Right cardiac atrium (tissue), 5 donors: ENCODE measurements at places on chromosomes 1 and 21. TPM values are rescaled to one million over a fixed set of nuclear protein-coding genes. Genes with fewer than 3 reads are reported as not detected.

GRCh38 chr1:47962750-47963492 lies 34.3 kb downstream of the TRABD2B start:
- no peak for DNase-seq

DNA sequence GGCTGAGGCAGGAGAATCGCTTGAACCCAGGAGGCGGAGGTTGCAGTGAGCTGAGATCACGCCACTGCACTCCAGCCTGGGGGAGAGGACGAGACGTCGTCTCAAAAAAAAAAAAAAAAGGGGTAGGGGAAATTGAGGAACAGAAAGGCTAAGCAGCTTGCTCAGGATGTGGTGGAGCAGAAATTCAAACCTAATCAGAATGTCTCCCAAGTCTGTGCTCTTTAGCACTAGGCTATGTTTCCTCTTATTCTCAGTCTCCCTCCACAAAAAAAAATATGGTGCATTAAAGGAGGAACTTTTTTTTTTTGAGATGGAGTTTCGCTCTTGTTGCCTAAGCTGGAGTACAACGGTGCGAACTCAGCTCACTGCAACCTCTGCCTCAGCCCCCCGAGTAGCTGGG lies 114.2 kb downstream of the SLC16A1 start:
- no peak for DNase-seq

RHBG gene
- total RNA-seq, result not detected

GRCh38 chr1:152110365-152110859 lies 4.8 kb downstream of the TCHH start:
- DNase-seq, result peak; percentile 56

DNA sequence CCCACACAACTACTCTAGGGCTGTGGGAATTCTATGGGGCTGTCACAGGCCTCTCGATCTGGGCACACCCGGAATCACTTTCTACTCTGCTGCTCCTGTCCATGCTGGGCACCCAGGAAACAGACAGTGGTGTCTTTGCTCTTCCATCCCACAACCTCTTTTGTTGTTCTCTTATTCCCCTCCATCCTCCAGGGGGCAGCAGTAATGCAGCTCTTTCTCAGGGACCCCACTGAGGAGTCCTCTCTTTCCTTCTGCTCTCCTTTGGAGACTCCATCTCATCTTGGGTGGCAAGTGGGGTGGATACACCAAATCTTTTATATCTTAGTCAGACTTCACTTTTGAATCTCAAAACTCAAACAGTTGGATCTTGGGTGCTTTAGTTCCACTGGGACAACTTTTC lies 206.3 kb downstream of the HS2ST1 start:
- DNase-seq, result no peak

DNA sequence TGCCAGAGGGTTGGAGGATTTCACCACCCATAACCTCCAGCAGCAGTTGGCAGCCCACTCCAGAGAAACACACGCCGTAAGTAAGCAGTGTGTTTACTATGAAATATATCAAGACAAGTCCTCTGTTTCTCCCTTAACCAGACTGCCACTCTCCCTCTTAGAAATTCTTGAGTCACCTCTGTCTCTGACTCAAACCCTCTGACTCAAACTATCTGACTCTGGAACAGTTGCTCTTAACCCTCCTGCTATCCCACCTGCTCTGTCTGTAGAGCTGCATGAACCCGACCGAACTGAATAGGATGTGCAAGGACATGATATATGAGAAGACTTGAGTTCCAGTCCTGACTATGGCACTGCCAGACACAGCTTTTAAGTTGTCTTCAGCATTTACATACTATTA lies 14.1 kb downstream of the INPP5B start:
- DNase-seq, result no peak

GRCh38 chr1:79603843-79604242 lies 597.3 kb upstream of the ADGRL4 start:
- no peak for DNase-seq

TGFBR3 gene
- total RNA-seq, result 36.4 TPM

DNA sequence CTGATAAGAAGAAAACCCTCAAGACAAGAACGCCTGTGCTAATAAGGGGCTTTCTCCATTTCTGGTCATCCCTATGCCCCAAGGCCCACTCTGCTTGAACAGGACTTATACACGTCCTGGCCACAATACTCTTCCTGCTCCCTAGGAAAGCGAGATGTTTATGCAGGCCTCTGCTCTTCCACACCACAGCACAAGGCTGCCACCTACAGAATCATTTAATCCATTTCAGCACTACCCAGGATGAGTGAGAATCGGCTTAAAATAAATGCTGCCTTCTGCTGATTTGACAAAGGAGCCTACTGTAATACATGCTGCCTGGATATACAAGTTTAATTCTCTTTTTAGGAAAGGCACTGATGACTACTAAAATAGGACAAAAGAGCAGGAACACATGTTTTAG lies 29.4 kb downstream of the FRRS1 start:
- DNase-seq, result no peak

- no peak for DNase-seq
Observed at GRCh38 chr1:60130703-60131102, 57.1 kb upstream of the C1orf87 start.

DNA sequence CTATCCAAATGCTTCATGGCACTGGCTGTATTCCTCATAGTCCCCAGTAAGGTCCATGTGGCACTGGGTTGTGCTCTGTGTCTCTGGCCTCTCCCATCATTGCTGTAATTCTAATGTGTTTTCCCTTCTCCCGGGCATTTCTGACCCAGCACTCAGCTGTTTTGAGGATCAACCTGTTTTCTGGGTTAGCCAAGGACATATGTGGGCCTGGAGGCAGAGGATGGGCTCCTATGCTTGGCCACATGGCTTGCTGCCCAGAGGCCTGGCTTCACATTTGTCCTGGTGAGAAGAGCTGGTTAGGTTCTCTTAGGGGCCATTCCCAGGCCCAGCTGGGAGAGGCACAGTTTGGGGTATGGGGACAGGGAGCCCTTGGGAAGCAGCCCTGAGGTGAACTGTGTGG lies 103.1 kb downstream of the FAM78B start:
- DNase-seq, result no peak

HLX gene
- total RNA-seq, result 4.1 TPM

DNA sequence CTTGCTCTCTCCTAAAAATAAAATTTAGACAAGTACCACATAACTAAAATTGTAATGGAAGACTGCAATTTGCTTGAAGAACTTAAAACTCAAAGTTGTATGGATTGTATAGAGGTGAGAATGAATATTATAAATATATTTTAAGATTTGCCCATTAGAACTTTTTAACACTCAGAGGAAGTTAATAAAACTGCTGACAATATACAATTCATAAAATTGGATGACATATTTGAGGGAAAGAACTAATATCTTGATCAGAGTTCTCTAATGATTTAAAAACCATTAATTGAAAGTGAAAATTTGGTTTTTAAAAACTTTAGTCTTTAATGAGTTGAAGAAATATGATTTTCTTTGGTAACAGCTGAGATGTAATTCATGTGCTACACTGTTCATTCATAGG lies 20.9 kb downstream of the TTC3 start:
- no peak for DNase-seq

DNA sequence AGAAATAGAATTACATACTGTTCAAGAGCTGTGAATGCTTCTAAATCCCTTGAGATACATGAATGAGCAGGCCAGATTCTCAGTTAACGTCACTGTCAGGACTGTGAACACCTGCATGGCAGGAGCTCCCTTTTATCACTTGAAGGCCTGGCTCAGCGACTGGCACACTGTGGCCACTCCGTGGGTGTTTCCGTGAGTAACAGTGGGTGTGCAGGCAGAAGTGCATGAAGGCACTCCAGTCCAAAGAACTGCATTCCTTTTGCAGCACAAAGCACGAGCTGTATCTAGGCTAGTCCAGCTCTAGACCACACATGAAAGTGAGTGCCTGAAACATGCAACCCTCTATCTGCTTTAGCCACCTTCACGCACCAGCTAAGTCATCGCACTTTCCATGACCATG lies 9.6 kb upstream of the SIM2 start:
- DNase-seq, result no peak

DNA sequence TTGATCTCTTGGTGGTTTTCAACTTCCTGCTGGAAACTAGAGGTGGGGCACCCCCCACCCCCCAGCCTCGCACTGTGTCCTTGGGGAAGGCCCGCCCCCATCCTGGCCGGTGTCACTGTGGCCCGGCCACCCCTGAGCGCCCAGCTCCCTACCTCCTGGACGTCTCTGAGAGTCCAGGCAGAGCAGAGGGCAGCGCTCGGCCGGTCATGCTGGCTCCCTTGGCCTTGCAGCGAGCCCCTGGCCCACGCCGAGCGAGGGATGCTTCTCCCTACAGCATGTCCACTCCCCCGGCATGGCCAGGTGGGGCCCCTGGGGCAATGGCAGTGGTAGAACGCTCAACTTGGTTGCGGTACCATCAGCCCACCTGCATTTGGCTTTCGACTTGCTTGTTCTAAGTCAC lies 28.7 kb upstream of the TRAPPC10 start:
- DNase-seq, result no peak

- DNase-seq, result no peak
Observed at GRCh38 chr1:54885807-54886723, 930 bp downstream of the DHCR24 start.

FCMR gene
- total RNA-seq, result 2.7 TPM

IL10RB gene
- total RNA-seq, result 11.9 TPM

- DNase-seq, result no peak
Observed at GRCh38 chr1:199724049-199724448, 303.5 kb upstream of the NR5A2 start.

DNA sequence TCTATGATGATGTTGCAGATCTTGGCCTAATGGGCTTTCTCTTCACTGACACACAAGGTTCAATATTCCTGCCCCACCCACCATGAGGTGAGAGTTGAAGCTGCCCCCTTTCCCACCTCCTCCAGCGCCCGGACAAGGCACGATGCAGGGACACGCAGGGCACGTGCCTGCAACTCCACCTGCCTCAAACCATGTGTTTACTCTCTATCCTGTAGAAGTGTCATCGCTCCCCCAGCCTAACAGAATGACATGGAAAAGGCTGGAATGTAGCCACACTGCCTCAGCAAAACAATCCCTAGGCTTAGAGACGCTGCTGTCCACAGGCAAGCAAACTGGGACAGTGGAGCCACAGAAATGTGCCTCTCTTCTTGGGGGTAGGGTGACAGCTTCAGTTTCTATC lies 92.9 kb upstream of the SOD1 start:
- no peak for DNase-seq

DNA sequence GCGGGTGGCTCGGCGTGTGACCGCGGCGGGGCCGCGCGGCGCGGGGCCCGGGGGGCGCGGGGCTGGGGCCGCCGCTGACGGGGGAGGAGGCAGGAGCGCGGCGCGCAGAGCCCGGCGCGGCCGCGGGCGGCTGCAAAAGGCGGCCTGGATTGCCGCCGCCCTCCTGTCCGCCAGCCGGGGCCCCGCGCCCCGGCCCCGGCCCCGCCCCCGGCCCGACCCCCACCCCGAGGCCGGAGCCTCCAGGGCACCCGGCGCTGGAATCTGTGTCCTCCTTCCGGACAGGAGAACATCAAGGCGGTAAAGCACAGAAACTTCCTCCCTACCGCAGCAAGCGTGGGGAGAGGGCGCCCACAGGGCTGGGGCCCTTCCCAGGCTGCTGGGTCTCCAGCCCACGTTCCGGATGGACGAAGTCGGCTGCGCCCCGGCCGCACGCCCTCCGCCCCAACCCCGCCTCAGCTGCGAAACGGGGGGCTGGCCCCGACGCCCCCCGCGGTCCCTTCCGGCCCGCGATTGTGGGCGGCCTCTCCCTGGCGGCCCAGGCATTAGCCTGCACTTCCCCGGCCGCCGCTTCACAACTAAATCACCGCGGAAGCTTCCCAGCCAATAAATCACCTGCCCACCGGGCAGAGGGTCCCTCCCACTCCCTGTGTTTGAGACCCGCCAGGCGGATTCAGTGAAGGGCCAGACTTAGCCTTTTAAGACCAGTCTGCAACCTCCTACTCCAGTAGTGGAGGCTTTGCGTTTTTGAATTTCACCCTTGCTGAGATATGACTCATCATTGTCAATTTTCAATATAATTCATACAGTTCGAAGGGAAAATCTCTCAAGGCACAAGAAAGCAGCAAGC lies 106.0 kb downstream of the SLC45A1 start:
- DNase-seq, result peak; percentile 47

C1orf141 gene
- total RNA-seq, result not detected

GRCh38 chr21:25428537-25428936 lies 178.7 kb downstream of the MRPL39 start:
- no peak for DNase-seq

GRCh38 chr1:93033785-93034184 lies 45.3 kb upstream of the MTF2 start:
- DNase-seq, result no peak

ABCA4 gene
- not detected for total RNA-seq

USP21 gene
- total RNA-seq, result 25.7 TPM

DNA sequence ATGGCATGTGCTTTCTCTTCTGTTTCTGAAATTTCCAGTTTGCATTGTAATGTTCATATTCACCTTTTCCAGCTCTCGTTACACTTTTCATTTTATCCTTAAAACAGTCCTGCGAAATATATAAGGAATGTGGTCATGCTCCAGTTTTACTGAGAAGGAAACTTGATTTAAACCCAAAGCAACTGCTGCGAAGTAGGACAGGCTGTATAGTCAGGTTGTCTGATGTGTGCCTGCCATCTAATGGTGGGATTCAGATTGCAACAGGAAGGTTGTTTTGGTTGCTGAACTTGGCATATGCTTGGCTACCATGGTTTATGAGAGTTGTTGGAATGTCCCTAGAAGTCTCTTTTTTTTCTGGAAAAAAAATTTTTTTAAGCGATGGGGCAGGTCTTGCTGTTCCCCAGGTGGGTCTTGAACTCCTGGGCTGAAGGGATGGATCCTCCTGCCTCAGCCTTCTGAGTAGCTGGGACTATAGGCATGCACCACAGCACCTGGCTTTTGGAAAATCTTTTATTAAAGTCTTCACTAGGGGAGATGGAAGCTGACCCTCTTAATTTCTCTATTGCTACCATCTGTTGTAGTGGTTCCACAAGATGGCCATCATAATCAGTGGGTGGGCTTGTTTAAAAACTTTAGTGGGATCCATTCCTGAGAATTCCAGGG lies 86.9 kb downstream of the UCK2 start:
- DNase-seq, result no peak
